ENCODE measurements at places on chromosomes 16 and 17. TPM values are rescaled to one million over a fixed set of nuclear protein-coding genes. Genes with fewer than 3 reads are reported as not detected.

Gene TP53TG3
- not detected for total RNA-seq

Gene CBLN1
- total RNA-seq = 0.72 TPM

Gene MAF
- 16.7 TPM for total RNA-seq

DNA sequence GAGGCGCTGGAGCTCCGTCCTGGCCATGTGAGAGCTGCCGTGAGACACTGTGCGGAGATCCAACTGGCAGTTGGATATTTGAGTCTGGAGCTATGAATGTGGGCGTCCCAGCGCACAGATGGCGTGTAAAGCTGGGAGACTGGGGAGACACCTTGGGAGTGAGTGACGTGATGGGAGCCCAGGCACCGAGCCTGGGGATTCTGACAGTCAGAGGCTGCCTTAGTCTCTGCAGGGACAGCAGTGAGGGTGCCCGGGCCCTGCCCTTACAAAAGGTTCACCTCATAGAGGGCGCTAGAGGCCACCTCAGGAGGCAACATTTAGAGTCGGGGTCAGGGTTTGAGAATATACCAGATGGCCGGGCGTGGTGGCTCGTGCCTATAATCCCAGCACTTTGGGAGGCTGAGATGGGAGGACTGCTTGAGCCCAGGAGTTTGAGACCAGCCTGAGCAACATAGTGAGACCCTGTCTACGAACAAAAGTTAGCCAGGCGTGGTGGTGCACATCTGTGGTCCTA, 194.1 kb upstream of the GSE1 start:
- DNase-seq = no peak

DNA sequence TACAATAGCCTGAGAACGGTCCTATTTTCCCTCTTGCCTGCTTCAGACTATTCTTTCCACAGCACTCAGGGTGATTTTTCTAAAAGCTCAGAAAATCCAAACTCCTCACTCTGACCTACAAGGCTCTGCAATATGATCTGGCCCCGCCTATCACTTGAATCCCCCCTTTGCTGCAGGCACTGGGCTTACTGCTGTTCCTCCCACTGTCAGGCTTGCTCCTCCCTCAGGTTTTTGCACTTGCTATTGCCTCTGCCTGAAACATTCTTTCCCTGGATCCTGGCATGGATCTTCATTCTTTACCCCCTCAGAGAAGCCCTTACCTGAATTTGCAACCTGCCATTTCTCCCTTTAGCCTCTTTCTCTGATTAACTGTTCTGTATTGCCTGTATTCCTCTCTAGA, 52.3 kb downstream of the RPGRIP1L start:
- DNase-seq = no peak

DNA sequence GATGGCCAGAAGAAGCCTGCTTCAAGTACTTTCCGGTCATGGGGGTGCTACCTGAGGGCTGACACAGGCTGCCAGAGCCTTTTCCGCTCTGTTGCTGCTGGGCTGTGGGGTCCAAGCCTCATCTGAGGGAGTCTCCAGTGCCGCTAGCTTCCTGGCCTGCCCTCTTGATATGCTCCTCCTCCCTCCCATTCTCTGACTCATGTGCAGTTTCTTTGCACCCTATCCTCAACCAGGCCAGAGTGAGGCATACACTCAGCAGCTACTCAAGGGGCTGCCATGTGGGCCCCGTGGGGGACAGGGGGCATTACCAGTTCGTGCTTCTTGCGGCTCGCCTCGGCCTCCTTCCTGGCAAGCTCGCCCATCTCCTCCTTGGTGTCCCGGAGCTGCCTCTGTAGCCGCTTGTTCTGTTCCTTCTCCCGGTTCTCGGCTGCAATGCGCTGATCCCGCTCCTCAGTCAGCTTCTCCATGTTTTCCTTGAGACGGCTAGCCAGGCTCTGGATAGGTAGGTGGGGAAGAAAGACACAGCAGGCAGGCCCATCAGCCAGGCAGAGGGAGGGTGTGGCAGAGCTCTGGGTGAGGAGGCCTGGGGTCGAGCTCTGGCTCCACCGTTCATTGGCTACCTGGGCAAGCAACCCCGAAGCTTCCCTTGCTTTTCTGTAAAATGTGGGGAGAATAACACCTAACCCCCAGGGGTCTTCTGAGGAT, 43.8 kb downstream of the PIPOX start:
- DNase-seq = no peak

DNA sequence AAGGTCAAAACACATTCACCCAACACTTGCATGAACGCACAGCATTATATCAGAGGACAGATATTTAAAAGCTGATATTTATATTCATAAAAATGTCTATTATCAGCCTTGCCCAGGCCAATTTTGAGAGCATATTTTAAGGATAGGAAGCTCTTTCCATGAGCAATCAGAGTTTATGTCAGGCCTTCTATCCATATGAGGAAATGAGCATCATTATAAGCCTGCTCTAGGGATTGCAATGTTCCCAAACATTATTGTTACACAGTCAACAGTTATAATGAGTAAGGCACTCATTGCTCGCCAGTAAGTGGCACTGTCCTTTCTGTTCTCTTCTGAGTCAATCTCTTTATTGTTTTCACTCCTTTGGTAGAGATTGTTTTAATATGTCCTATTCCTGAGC, 37.7 kb upstream of the DYNLRB2 start:
- DNase-seq = no peak
